Activated naive CD4-positive, alpha-beta T cell treated with Interleukin-2 at 50 U/mL for 16 hours (primary cell): ENCODE measurements at places on chromosomes 4 and X.
A peak's percentile ranks its signal among the peaks of the same experiment; 100 is the strongest.

GRCh38 chrX:9710332-9710731 lies 55.3 kb downstream of the GPR143 start:
- no peak for DNase-seq

DNA sequence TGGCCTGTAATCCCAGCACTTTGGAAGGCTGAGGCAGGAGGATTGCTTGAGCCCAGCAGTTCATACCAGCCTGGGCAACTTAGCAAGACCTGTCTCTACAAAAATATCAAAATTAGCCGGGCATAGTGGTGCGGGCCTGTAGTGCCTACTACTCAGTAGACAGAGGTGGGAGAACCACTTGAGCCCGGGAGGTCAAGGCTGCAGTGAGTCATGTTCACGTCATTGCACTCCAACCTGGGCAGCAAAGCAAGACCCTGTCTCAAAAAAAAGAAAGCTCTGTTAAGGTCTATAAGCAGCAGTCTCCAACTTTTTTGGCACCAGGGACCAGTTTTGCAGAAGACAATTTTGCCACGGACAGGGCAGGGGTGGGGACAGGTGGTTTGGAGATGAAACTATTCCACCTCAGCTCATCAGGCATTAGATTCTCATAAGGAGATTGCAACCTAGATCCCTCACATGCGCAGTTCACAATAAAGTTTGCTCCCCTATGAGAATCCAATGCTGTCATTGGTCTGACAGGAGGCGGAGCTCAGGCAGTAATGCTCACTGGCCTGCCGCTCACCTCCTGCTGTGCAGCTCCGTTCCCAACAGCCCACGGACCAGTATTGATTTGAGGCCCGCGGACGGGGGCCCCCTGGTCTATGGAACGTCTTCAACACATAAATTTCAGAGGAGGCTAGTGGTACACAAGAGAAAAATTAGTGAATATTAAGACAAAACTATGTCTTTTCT lies 67.9 kb downstream of the KLHL8 start:
- no peak for DNase-seq

GRCh38 chr4:169013396-169013795 lies 3.3 kb upstream of the CBR4 start:
- DNase-seq, result no peak

- no peak for DNase-seq
These were observed 115.8 kb upstream of the FAT4 start for GRCh38 chr4:125198916-125199315.

DNA sequence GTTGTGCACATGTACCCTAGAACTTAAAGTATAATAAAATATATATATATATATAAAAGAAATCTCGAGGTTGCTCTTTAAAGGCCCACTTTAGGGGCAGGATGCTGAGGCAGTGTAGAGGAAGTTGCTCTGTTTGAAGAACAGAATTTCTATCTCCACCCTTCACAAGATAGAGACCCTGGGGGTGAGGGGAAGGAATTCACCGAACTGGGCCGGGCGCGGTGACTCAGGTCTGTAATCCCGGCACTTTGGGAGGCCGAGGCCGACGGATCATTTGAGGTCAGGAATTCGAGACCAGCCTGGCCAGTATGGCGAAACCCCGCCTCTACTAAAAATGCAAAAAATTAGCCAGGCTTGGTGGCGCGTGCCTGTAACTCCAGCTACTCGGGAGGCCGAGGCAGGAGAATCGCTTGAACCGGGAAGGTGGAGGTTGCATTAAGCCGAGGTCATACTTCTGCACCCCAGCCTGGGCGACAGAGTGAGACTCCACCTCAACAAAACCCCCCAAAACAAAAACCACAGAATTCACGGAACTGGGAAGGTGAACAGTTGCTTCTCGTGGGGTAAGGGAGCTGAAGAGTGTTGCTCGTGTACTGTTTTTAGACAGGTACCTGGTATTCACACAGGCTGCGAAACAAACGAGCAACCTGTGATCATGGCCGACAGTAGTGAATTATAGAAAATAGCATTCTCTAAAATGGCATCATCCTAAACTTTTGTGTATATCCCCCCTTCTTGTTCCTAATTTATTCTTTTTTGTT lies 6.2 kb downstream of the PLAC8 start:
- DNase-seq, result no peak

DNA sequence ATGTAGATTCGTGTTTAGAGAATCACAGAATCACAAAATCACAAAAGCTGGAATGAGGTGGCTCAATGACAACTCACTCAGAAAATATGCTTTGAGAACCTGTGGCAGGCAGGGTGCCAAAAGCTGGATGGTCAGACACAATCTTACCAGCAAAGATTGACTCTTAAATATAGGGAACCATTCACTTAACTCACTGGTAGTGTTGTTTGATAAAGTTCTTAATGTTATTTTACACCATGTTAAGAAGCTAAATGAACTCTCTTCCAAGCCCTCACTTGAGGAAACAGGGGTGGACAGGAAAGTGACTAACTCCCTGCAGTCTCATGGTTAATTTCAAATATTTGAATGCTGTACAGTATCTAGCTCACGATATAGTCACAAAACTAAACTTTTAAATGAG lies 5.7 kb upstream of the SCOC start:
- no peak for DNase-seq

GRCh38 chr4:145709843-145710242 lies 29.9 kb downstream of the C4orf51 start:
- no peak for DNase-seq

DNA sequence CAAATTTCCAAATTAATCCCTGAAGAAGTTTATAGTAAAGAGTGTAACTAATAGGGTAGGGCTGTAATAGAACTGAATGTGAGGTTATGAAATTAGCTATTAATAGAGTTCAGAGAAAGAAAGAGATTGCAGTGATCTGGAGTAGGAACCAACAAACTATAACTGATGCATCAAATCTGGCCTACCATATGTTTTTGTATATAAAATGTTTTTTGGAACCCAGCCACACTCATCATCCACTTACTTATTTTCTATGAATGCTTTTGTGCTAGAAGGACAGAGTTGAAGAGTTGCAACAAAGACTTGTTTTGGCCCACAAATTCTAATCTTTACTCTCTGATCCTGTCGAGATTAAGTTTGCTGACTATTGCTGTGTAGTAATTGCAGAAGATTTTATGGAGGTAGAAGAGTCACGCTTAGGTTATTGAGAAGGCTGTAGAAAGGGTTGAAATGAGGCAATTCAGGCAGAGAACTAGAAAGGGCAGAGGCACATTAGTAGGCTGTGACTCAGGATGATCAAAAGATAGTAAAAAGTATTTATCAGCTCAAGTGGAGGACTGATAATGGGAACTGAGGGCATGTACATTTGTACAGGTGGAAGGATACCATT lies 298.7 kb upstream of the EMCN start:
- DNase-seq, result no peak

- DNase-seq, result no peak
These were observed 26.1 kb upstream of the TMEM154 start for GRCh38 chr4:152705903-152706302.

DNA sequence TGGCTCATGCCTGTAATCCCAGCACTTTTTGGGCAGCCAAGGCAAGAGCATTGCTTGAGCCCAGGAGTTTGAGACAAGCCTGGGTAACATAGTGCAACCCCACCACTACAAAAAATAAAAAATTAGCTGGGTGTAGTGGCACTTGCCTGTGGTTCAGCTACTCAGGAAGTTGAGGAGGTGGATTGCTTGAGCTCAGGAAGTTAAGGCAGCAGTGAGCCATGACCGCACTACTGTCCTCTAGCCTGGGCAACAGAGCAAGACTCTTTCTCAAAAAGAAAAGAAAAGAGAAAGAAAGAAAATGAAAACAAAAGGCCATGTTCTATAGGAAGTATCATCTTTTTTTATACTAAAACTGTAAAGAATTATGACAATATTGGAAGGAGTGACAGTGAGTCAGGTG lies 38.5 kb downstream of the NEK1 start:
- no peak for DNase-seq

- no peak for DNase-seq
These were observed 2.4 kb upstream of the PKD2 start for GRCh38 chr4:88005076-88005475.

GRCh38 chrX:135982860-135983259 lies 2.4 kb upstream of the SLC9A6 start:
- DNase-seq, result no peak

DNA sequence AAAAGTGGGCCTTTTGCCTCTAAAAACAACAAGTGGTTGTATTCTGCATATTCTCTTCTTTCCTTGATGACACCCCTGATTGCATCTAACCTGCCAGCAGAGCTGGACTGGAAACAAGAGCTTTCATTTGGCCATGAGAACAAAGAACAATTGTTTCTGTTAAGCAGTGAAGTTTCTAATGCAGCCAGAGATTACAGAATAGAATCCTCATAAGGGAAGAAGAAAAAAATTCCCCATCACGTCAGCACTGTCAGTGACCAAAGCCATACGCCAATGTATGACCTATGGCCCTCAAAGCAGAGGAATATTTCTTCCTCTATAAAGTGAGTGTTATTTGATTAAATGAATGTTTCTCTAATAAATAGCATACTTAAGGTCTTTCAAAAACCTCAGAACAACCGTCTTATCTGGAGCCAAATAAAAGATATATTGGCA lies 529.1 kb upstream of the INTU start:
- no peak for DNase-seq

DNA sequence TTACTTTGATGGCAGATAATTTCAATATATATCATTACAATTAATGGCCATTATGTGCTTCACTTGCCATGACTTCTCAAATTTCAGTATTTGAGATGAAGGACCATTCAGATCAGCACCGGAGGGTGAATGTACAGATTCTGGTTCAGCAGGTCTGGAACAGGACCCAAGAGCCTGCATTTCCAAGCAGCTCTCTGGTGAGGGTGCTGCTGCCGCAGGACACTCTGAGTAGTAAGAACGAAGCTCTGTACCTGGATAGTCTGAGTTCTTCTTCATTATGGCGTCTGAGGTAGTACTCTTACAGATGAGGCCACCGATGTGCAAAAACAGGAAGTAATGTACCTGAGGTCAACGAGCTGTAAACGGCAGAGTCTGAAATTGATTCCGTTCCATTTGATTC lies 228.2 kb downstream of the FBXW7 start:
- no peak for DNase-seq

DNA sequence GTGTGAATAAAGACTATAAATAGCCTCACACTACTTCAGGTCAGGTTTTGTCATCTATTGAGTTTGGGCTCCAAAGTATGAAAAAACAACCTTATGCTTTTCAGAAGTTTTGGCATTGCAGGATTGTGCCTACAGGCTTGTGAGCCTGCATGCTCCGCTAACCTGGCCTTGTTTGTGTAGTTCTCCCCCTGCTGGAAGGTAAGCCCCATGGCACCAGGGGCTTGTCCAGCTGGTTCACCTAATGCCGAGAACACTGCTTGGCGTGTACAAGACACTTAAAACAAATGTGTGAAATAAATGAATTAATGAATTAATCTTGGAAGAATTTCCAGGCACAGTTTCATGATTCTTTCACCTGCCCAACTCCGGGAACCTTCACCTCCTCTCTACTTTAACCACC lies 1.8 kb upstream of the HSD17B10 start:
- peak; percentile 66 for DNase-seq

DNA sequence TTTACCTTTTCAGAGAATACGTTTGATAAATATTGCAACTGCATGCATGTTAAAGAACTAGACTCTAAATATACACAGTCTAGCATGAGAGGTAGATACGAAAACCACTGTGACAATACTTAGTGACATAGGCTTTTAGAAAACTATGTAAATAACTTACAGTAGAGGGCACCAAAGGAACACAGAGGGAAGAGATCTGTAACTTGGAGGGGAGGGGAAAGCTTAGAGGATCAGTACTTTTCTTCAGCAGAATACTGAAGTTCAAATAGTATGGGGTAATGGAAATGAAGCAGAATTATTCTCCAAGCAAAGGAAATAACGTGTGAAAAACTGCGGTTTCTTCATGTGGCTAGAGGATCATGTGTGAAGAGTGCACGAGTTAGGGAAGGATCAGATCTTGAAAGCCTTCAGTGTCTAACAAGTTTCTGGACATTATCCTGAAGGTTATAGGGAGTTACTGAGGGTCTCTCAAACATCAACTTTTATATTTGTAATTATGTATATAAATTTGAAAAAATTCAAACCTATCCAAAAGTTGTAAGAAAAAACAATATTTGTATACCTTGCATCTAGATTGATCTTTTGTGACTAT lies 264.3 kb downstream of the NPFFR2 start:
- DNase-seq, result no peak

DNA sequence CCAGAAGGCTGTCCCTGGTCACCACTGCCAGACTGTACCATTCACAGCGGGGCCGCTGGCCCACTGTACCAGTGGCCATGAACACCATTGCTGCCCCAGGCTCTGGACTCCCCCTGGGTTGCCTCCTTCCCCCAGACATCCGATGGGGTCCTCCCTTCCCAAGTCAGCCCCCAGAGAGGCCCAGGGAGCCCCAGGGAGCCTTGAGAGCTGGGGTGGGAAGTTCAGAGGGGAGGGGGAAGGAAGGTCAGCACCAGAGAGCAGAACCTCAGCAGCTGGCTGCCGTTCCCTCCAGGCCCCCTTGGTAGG lies 441 bp upstream of the ARHGAP4 start:
- DNase-seq, result peak; percentile 17

DNA sequence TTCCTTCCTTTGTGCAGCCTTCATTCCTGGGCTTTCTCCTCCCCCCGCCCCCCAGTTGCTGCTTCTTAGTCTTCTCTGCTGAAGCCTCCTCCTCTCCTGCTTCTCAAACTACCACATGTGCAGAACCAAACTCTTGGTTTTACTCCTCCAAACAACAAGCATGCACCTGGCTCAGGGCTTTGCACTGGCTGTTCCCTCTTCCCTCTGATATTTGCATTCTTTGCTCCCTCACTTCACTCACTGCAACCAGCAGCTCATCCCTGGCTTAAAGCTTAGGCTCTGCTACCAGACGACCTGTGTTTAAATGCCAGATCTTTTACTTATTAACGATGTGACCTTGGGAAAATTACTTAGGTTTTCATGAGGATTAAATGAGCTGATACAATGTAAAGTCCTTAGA lies 51.4 kb downstream of the MED28 start:
- no peak for DNase-seq

- DNase-seq, result no peak
These were observed 855 bp downstream of the GPRASP2 start for GRCh38 chrX:102712981-102713625.

DNA sequence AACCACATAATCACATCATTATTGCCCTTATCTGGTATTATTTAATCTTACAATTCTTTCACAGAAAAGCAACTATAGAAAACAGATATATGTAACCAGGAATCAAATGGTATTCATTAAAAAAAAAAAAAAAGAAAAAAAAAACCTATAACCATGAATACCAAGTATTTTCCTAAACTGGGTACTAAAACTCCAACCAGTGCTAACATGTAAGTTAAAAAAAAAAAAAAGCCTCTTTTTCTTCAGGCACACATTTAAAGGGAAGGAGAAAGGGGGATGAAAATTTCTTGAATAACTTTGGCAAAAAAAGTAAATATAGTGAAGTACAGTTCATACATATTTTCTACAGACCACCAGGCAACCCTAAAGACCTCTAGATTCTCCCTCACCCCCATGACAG lies 2.1 kb downstream of the PPAT start:
- no peak for DNase-seq

GRCh38 chrX:3584415-3584996 lies 128.9 kb downstream of the PRKX start:
- DNase-seq, result no peak
